ENCODE measurements at places on chromosomes 7 and 10. TPM values are rescaled to one million over a fixed set of nuclear protein-coding genes. Genes with fewer than 3 reads are reported as not detected.

DNA sequence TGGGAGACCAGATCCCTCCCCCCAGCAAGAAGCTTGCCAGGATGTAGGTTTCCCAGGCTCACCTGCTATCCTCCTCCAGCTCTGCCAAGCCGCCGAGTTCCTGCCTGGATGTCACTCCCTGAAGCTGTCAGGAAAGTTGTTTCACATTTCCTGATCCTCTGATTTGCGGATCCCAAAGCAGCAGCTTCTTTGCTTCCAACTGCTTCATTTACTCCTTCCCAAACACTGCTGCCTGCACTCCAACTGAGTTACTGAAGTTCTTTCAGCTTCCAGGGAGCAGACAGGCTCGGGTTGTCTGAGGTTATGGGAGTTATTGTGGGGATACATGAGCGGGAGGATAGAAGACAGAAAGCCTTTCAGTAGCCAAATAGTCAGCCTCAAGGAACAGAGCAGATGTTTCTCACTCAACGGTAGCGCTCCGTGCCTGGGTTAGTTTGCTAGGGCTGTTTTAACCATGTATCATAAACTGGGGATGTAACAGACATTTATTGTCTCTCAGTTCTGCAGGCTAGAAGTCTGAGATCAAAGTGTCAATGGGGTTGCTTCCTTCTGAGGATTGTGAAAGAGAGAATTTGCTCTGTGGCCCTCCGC is 516.0 kb downstream of the REEP3 start:
- DNase-seq = no peak

Gene SPDYE16
- not detected for total RNA-seq

DNA sequence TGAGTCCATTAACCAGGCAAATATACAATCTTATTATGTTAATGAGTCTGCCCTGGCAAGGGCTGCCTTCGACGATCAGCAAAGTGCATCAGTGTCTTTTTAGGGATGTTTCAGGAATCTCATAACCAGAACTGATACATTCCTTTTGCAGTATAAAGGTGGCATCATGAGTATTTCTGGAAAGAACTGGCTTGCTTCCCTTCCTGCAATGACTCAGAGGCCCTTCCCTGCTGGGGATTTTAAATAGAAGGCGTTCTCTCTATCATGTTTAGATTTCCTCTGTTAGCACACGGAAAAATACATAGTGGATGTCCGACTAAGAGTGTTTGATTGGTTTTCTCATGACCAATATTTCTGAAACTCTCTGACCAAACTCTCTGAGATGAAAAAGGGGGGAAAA is 1.8 kb downstream of the NPS start:
- no peak for DNase-seq

Gene C10orf143
- total RNA-seq = 1.7 TPM

Gene HOXA9
- total RNA-seq = 0.19 TPM

GRCh38 chr10:43885842-43886241 is 237.2 kb upstream of the ZNF32 start:
- DNase-seq = no peak

DNA sequence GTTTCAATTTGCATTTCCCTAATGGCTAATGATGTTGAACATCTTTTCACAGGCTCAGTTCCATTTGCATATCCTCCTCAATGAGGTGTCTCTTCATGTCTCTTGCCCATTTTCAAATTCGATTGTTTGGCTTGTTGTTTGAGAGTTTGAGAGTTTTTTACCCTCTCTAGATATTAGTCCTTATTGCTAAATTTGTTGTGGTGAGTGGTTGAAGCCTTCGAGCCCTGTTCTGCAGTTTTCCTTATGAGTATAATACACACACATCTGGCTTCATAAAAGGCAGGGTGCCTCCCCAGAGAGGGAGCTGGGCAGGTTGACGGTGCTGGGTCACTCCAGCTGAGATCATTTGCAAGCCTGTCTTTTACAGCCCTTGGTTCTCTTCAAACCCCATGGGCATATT is 65.1 kb downstream of the RGS10 start:
- DNase-seq = no peak

GRCh38 chr7:94344826-94345225 is 49.9 kb upstream of the COL1A2 start:
- DNase-seq = no peak

- no peak for DNase-seq
Measured at GRCh38 chr7:1463676-1464223, 4.5 kb upstream of the MICALL2 start.

Gene SPDYE9
- total RNA-seq = not detected

Measured in omental fat pad (tissue), 4 donors.